Activated naive CD8-positive, alpha-beta T cell treated with anti-CD3 and anti-CD28 coated beads, Interleukin-2, amount 10 ng/mL, durations not matched to agents 7 days and 5 days (primary cell): ENCODE measurements at places on chromosomes 11 and 22. TPM values are rescaled to one million over a fixed set of nuclear protein-coding genes. Genes with fewer than 3 reads are reported as not detected.

DNA sequence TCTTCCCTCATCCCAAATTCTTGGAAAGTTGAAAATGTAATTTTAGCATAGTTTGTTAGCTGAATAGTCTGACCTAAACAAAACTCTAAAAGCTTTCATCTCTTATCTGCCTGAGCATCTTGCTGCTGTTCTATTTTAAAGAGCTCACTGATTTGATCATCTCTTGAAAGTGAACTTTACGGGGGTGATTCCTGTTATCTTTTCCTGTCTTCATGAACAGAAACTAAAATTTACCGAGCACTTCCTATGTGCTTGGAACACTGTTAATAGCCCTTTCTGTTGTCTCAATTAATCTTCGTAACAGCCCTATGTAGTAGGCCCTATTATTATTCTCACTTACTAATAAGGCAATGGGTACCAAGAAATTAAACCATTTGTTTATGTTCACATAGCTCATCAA, 12.3 kb downstream of the AMOTL1 start:
- H3K4me3 ChIP-seq: peak overlapping the region; percentile 62
- H3K27ac ChIP-seq: peak overlapping the region; percentile 37
- H3K27me3 ChIP-seq: peaks cover 7% of the 10 kb centered on the region
- H3K36me3 ChIP-seq: no peaks in the 10 kb centered on the region
- peaks cover 16% of the 10 kb centered on the region for H3K4me1 ChIP-seq

DNA sequence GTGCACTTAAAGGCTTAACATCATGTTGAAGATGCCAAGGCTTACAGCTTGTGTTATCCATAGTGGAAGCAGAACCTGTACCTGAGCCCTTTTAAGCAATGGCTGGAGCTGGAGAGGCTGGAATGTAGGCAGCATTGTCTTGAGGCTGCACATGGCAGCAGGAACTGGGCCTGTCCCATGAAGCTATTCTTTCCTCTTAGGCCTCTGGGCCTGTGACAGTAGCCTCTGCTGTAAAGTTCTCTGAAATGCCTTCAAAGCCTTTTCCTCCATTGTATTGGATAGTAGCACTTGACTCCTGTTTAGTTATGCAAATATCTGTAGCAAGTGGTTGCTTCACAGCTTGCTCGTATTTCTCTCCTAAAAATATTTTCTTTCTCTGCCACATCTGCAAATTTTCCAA, 127.4 kb upstream of the ANO5 start:
- H3K27me3 ChIP-seq: no peaks in the 10 kb centered on the region
- H3K4me1 ChIP-seq: no peaks in the 10 kb centered on the region
- no peak overlapping the region for H3K27ac ChIP-seq
- DNase-seq: no peak
- no peak overlapping the region for H3K4me3 ChIP-seq

SCGB1C1 gene
- not detected for total RNA-seq

- H3K27ac ChIP-seq: no peak overlapping the region
- H3K27me3 ChIP-seq: peaks cover 32% of the 10 kb centered on the region
- H3K4me1 ChIP-seq: no peaks in the 10 kb centered on the region
- no peak for DNase-seq
- no peak overlapping the region for H3K4me3 ChIP-seq
Observed at GRCh38 chr11:12552692-12553091, 121.5 kb upstream of the TEAD1 start.

DNA sequence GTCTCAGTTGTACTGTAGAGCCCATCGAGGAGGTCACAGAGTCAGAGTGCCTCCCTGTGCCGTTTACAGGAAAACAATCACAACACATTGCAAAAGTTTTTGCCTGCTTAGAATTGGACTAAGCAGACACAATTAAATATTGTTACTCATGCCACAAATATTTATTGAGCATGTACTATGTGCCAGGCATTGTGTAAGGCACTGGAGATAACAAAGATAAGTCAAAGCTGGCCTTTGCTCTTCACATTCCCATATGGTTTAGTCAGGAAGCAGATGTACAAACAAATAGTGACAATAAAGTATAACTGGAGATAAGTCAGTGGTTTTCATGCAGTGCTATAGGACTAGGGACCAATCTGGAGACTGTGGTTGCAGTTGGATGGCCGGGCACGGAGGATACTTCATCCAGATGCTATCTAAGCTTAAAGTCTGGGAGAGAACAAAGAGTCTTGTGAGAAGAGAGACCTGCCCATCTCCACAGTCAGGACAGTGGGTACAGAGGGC, 550.7 kb downstream of the INSC start:
- H3K36me3 ChIP-seq: no peaks in the 10 kb centered on the region
- no peaks in the 10 kb centered on the region for H3K4me1 ChIP-seq
- no peak overlapping the region for H3K27ac ChIP-seq
- H3K27me3 ChIP-seq: peaks cover 5% of the 10 kb centered on the region
- DNase-seq: no peak

TYR gene
- total RNA-seq: not detected

- peak; percentile 31 for DNase-seq
- H3K27ac ChIP-seq: no peak overlapping the region
- H3K36me3 ChIP-seq: no peaks in the 10 kb centered on the region
- no peak overlapping the region for H3K4me3 ChIP-seq
- H3K27me3 ChIP-seq: no peaks in the 10 kb centered on the region
Observed at GRCh38 chr11:3129591-3130268, 35.4 kb downstream of the OSBPL5 start.
